ENCODE measurements at places on chromosomes 11 and 22.

GRCh38 chr11:92922731-92923130 is 46.7 kb upstream of the MTNR1B start:
- no peak for DNase-seq

- no peak for DNase-seq
These were observed 54.3 kb upstream of the MYEOV start for GRCh38 chr11:69239641-69240040.

DNA sequence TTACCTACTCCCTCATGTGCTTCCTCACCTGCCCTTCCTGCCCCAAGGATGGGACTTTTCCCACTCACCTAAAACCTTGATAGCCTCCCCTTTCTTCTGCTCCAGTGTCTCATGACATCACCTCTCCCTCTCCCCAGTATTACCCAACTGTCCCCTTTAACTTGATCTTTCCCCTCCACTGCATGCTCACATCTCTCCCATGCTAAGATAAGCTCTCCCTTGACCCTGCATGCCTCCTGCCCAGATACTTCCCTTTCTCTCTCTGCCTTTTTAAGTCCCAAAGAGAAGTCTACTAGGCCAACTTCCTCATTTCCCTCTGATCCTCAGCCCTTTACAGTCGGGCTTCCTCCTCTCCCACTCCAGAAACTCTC is 14.8 kb downstream of the CD3E start:
- no peak for DNase-seq

GRCh38 chr11:3637201-3637600 is 4.6 kb downstream of the ART5 start:
- no peak for DNase-seq

DNA sequence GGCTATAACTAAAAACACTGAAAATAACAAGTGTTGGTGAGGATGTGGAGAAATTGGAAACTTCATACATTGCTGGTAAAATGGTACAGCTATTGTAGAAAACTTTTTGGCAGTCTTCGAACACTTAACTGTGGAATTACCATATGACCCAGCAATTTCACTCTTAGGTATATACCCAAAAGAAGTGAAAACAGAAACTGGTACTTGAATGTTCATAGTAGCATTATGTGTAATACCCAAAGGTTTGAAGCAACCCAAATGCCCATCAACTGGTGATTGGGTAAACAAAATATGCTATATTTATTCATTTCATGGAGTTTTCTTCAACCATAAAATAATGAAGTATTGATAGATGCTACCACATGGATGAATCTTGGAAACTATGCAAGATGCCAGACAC is 40.8 kb upstream of the FTH1 start:
- no peak for DNase-seq

DNA sequence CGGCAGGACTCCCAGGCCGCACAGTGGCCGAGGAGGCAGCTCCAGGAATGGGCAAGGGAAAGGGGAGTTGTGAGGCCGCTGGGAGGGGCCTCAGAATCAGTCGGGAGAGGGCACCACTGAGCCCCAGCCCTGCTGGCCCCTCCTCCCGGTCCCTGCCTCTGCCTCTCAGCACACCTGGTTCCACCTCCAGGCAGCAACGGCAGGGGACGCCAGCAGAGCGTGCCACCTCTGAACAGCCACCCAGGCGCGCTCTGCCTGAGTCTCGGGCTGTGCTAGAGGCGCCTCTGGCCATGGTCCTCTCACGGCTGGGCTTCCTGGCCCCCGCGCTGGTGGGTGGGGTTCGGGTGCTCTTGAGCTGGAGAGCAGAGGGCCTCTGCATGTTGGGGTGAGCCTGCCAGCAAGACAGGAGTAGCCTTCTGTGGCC is 33.0 kb downstream of the MOB2 start:
- DNase-seq, result peak; percentile 17

GRCh38 chr11:119729581-119729927 is 554 bp upstream of the NECTIN1 start:
- DNase-seq, result no peak

DNA sequence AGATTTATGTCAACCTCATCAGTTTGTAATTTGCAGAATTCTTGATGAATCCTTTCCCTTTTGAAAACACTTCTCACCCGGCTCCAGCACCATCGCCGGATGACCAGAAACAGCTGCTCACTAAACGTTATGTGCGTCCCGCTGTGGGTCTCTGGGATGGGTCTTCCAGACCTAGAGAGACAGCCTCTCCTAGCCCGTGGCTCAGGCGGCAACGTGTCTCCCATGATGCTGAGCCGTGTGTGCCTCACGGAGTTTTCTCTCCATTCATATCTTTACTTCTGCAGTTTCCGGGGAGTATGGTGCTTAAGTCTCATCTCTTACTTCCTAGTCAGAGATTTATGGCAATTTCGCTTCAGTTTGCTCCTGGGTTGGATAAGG is 25.0 kb upstream of the ACR start:
- no peak for DNase-seq

DNA sequence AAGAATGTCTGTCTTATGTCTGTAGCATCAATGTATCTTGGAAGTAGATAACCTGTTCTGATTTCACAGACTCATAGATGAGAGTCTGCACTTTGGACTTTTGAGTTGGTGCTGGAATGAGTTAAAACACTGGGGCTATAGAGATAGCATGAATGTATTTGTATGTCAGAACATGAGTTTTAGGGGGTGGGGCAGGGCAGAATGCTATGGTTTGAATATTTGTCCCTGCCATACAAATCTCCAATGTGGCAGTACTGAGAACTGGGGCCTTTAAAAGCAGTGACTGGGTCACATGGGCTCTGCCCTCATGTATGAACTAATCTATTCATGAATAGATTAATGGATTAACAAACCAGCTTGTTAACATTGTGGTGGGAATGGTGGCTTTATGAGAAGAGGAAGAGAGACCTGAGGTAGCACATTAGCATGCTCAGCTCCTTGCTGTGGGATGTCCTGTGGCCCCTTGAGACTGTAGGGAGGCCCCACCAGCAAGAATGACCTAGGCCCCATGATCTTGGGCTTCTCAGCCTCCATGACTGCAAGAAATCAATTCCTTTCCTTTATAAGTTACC is 15.5 kb upstream of the OR52K1 start:
- no peak for DNase-seq

DNA sequence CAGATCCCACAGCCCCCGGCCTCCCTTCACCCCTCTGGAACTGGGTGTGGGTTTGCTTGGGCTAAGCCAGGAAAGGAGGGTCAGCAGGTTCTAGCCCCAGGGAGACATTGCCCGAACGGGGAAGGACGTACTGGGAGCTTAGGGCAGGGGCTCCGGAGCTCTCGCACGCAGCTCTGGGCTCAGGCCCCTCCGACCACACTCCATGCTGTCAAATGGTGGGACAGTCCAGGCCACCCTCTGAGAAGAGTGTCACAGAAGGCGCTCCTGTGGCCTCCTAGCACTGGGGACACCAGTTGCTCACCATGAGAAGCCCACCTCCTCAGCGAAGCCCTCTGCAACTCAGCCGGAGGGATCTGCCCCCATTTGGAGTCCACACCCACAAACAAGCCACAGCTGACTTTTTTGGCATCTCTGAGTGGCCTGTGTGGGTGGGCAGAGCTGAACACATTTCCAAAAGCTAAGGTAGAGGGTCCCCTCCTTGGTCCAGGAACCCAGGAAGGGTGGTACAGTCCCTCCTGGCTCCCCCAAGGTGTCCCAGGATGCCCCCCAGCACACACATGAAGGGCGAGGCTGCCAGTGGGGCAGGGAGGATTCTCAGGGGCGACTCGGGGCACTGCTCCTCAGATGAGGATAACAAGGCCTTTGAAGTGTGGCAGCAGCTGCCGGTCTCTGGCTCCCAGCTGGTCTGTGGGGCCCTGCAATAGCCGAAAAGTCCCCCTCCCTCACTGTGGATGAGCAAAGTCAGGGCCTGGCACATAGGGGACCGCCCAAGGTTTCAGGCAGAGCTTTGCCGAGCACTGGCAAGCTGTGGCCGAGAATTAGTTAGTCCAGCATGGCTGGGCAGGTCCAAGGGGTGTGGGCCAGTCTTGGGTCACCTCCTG is 13.0 kb upstream of the TEF start:
- DNase-seq, result no peak

DNA sequence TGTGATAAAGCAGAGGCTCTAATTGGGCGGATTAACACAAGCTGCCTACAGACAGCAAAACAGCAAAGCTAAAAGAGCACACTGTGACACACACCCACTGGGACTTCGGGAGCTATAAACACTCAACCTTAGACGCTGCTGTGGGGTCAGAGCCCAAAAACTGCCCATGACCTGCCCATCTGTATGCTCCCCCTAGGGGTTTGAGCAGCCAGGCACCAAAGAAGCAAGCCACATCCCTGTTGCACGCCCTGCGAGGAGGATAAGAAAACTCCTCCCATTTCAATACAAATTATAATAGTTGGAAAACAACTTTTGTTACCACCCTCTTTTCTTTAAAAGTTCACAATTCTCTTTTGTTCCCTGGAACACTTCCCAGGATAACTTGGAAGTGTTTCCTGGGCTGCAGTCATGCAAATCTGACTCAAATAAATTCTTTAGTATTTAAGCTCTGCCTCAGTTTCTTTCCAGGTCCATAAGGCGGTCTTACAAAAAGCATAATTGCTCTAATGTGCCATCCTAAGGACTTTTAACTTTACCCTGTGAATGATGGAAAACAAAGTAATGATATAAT is 86.4 kb downstream of the DLG2 start:
- no peak for DNase-seq

DNA sequence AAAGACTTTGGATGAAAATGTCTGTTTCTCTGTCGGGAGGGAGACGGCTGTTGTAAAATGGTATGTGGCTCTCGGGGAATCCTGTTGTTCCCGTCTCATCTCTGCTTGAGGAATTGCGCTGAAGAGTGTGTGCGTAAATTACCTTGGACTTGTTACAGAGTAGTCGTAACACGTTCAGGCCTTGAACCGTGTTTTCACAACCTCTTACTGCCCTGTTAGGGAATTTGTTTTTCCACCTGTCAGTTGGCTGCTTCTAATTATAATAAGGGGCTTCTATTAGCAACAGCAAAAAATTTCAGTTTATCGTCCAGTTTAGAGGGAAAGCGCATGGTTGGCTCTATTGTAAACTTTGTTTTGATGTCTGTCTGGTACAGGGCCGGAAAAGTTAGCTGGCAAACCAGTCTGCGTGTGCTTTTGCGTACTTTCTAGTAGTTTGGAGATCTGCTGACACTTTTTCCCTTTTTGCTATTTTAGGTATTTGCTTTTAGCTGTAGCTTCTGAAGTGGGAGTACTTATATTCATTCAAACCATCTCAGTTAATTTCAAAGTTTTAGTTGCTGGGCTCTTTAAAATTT is 1.5 kb downstream of the HIPK3 start:
- DNase-seq, result no peak

DNA sequence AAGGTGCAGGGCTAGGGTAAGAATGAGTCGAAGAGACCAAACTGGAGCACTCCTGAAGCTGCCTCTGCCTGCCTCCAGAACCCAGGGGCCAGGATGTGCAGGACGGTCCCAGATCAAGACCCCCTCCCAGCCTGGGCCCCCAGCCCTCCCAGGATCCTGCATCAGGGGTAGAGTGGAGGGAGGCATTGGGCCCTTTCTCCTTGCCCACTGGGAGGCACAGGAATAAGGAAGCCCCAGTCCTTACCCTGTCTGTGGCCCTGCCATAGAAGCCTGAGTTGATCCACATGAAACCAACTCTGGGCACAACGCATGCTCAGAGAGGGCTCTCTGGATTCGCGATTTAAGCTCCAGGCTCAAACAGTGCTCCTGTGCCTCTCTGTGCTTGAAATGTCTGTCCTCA is 661.8 kb upstream of the B3GAT1 start:
- no peak for DNase-seq

- no peak for DNase-seq
These were observed 7.4 kb upstream of the OR52B4 start for GRCh38 chr11:4375431-4376140.

- DNase-seq, result no peak
These were observed 1.7 kb downstream of the ESRRA start for GRCh38 chr11:64306876-64307622.

DNA sequence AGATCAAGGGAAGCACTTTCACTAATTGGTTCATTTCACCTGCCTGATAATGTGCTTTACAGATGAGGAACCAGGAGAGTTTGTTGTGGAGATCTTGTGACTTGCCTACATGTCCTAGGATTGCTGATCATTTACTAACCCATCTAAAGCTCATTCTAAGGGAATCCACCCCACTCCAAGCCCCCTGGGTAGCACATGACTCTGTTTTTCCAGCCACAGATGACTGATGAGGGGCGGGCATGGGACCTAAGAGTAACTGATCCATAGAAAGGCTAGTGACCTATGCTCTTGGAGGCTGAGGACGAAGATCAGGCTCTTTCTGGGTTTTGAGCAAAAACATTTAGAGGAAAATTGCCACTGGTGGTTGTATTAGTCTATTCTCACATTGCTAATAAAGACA is 378.1 kb downstream of the CADM1 start:
- no peak for DNase-seq

DNA sequence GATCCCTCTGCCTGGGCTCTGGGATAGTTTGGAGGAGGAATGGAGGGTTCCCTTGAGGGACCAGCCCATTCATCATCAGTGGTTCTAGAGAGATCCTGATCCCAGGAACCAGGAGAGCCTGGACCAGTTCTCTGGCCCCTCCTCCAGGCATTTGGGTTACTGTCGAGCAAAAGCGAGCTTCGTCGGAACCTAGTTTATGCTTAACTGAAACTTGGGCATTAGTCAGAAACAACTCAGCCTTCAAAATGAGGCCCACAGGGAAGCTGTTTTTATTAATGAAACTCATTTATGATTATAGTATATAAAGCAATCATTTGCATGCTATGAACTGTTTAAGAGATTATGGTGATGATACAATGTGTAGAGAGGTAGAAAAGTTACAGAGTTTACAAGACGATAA is 61.4 kb downstream of the LIF start:
- no peak for DNase-seq

GRCh38 chr11:131902421-131902820 is 532.0 kb downstream of the NTM start:
- DNase-seq, result no peak

GRCh38 chr11:131737357-131737756 is 366.9 kb downstream of the NTM start:
- DNase-seq, result no peak

GRCh38 chr11:121723246-121723741 is 270.5 kb upstream of the SORL1-AS1 start:
- no peak for DNase-seq

Data from stimulated activated CD8-positive, alpha-beta memory T cell treated with anti-CD3 and anti-CD28 coated beads, Interleukin-2, amount 100 ng/mL, for 48 hours (primary cell).